Uterus (tissue), 4 donors: ENCODE measurements at places on chromosomes 7 and 10. TPM values are rescaled to one million over a fixed set of nuclear protein-coding genes. Genes with fewer than 3 reads are reported as not detected.

DNA sequence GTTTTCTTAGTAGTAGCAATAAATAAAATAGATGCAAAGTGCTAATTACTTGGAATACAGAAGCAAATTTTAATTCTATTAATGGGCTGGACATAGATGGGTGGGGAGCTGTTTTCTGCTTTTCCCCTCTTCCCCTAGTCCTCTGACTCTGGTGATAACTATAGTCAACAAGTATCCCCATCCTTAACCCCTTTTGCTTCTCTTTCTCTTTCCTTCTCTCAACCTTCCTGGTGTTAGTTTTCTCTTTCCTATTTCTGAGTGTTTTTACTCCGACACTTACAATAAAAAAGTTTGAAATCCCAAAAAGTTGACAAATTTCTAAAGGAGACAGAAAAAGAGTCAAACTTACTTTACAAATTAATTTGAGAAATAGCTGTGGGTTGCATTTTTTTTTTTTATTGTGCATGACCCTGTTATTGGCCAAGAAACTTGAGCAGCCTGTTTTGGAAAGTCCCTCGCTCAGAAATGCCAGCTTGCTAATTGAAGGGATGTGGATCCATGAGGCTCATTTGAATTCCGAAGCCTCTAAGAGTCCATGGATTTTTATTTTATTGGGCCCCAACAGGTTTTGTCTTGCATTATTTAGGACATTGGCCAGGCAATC is 2.4 kb downstream of the FAS start:
- DNase-seq, result no peak

DNA sequence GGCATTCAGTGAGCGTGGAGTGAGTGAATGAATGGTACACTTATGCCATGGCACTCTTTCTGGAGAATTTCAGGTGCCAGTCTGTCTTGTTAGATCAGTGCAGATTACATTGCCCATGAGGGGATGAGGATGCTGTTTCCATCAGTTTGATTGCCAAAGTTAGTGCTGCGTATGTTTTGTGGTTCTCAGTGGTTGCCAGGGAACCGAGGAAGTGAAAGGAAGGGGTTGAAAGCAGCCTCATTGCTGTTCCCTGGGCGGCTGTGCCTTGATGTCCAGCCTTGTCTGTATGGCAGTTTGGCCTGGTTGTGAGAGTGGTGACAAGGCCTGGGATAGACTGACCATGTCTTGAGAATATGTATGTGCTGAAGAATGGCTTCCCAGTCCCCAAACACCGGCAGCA is 30.2 kb downstream of the WBP1L start:
- DNase-seq, result no peak

GRCh38 chr7:139696552-139696951 is 81.2 kb downstream of the HIPK2 start:
- DNase-seq, result no peak

The TFPI2 gene
- 6.2 TPM for total RNA-seq

DNA sequence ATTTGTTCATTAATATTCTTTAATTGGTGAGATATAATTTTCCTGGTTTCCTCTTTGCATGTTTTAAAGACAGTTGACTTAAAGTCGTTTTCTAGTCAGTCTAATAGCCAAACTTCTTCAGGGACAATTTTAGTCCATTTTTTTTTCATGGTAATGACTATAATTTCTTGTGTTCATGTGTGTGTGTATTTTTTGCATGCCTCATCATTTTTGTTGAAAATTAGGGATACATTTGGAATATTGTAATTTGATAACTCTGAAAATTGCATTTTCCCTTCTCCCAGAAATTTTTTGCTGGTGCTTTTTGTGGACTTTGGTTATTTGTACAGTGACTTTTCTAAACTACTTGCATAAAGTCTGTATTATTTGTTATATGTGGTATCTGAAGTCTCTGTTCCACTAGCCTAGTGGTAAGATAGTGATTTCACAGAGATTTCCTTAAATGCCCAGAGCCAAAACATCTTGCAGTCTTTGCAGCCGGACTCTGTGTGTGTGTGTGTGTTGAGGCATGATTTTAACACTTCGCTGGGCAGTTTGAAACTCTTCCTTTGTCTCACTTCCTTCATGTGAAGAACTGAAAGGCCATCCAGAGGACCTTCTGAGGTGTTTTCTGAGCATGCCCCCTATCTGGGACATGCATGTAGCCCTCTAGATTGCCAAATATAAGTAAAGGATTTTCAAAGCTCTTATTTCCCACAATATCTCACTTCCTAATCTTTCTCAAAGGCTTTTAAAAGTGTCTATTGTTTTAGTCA is 40.9 kb upstream of the ZNF365 start:
- DNase-seq, result no peak

The FGFBP3 gene
- total RNA-seq, result not detected

DNA sequence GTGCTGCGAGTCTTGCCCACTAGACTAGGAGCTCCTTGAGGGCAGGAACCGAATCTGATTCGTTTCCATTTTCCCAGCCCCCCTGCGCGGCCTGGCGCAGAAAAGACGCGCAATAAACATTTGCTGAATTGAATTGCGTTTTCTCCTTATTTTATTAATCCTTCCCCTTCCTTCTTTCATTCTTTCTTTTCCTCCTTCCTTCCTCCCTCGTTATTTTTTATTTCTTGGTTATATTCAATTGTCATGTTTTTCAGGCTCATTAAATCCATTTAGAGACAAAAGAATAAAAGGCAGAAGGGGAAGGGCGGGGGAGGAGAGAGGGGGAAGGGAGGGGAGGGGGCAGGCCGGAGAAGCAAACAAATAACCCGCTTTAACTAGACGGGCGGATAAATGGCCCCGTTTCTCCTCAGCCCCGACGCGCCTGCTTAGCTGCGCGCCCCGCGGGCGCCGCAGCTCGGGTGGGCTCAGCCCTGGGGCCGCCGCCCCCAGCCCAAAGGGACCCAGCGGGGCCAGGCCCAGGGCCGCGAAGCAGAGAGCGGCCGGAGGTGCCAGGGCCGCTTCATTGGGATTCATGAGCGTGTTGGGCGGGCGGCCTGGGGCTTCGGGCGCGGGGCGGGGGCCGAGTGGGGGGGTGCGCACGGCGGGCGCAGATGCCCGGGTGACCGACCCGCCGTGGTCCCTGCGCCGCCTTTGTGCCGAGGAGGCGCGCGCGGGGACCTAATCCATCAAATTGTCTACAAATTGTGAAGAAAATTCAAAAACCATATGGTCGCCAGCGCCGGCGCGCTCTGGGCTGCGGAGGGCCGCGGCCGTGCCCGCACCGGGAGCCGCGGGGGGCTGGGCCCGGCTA is 5.0 kb downstream of the LBX1 start:
- DNase-seq, result no peak

The TMEM60 gene
- total RNA-seq, result 11.8 TPM

- no peak for DNase-seq
Observed at GRCh38 chr7:134752006-134752760, 27.3 kb upstream of the CALD1 start.

DNA sequence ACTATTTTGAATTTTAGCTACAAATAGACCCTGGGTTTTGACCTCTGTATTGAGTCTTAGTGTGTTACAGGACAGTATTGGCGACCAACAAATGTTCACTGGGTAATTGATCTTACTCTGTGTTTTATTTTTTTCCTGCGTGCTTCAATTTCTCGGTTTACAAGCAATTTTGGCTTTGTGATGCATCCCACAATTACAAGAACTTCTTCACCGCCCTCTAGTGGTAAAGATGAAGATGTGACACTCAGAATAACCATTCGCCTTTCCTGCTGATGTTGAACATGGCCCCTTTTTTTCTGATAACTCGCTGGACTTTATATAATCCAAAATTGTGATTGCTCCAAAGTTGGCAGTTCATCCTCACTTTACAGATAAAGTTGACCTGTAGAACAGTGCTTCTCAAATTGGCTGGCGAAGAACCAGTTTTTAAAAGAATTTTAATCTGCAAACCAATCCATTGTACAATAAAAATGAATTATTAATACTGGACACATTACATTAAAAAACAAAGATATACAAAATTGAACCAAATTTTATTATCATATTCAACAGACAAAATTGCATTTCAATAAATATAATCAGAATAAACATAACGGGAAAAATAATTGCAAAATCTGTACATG is 20.2 kb upstream of the SMC3 start:
- no peak for DNase-seq

DNA sequence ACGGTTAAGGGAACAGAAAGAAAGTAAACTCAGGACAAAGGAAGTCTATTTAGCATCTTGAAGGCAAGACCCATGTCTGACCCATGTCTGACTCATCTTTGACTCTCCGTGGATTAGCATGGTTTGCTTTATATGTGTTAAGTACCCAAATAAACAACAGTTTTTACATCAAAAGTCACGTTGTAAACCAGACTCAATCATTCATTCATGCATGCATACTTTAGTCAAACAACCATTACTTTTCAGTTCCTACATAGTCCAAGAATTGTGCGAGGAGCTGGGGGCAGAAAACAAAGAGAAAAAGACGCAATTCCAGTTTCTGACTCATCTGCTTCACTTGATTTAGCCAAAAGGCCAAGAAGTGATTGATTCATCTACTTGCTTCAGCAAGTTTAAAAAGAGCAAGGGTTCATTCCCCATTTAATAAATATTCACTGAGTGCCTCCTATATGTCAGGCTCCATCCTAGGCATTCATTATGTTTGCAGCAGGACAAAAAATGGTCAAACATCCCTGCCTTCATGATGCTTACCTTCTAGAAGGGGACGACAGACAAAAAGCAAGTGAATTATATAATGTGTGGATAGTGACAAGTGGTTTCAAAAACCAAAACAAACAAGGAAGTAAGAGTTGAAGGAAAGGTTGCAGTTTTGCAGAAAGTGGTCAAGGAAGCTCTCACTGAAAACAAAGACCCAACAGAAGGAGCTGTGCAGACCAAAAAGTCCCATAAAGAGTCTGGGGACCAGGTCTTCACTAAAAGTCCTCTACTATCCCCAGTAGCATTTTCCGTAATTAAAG is 116.2 kb downstream of the FAM107B start:
- DNase-seq, result no peak

The CRTAC1 gene
- total RNA-seq, result 7.5 TPM

The GIMAP4 gene
- total RNA-seq, result 116 TPM
